ENCODE measurements at places on chromosomes 11 and 22. TPM values are rescaled to one million over a fixed set of nuclear protein-coding genes. Genes with fewer than 3 reads are reported as not detected.

DNA sequence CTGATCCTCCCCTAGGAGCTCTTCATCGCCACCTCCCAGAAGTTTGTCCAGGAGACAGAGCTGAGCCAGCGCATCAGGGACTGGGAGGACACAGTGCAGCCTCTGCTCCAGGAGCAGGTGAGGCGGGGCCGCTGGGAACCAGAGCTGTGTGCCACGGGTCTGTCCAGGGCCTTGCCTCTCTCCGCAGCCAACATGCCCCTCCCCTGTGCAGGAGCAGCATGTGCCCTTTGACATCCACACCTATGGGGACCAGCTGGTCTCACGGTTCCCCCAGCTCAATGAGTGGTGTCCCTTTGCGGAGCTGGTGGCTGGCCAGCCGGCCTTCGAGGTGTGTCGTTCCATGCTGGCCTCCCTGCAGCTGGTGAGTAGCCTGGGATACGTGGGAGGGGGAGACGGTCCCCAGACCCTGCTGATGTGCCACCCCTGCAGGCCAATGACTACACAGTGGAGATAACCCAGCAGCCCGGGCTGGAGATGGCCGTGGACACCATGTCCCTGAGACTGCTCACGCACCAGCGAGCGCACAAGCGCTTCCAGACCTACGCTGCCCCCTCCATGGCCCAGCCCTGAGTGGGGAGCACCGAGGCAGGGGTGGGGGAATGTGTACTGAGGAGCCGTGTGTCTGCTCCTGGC, 2.5 kb downstream of the SCO2 start:
- peak; percentile 11 for DNase-seq

DNA sequence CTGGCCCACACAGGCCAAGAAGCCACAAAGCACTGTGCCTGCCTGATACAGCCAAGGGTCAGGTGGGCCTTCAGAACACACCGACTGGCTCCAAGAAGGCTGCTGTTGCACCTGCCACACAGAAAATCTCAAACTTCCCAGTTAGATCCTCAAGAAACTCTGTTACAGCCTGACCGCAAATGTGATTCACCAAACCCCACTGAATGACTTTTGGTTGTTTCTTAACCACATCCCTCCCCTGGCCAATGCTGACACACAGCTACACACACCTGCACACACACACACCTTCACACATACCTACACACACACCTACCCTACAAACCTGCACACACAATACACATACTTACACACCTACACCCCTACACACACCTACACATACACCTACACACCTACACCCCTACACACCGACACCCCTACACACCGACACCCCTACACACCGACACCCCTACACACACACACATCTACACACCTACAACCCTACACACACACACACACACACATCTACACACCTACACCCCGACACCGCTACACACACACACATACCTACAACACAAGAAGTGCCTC, 31.5 kb downstream of the CDKN1C start:
- no peak for DNase-seq

DNA sequence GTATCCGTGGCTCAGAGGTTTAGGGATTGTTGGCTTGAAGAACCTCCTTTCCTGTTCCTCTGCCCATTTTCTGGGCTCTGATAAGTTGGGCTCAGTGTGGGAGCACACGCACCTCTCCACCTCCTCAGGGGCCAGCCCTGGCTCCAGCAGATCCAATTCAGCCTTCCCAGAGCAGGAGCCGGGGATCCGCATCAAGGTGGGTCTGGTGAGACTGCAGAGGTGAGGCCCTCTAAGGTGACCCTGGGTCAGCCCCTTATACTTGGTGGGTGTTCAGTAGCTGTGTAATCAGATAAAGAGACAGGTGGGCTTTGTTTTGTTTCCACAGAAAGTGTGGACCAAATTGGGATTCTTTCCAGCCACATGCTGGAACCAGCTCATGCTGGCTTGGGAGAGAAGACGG, 1466.0 kb downstream of the TBC1D22A start:
- no peak for DNase-seq

DNA sequence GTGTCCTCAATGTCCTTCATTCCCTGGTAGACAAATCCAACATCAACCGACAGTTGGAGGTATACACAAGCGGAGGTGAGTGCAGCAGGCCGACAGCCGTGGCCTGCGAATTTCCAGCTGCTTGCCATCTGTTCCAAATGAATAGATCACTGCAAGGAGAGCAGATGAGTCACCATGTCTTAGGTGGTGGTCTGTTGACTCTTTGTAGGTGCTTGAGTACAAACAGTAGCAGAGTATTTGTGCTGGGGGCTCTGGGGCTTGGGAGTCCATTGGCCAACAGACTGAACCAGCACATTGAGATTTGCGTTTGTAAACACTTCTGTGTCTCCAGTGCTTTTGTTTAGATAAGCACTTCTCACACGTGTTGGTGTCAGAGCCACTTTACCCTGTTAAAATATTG, 21.1 kb downstream of the EIF3L start:
- DNase-seq, result no peak

Gene CASP5
- not detected for polyA plus RNA-seq

GRCh38 chr22:43315687-43316217, 27.4 kb downstream of the SCUBE1 start:
- DNase-seq, result no peak

GRCh38 chr11:23079382-23079813, 219.1 kb upstream of the CCDC179 start:
- DNase-seq, result peak; percentile 33

DNA sequence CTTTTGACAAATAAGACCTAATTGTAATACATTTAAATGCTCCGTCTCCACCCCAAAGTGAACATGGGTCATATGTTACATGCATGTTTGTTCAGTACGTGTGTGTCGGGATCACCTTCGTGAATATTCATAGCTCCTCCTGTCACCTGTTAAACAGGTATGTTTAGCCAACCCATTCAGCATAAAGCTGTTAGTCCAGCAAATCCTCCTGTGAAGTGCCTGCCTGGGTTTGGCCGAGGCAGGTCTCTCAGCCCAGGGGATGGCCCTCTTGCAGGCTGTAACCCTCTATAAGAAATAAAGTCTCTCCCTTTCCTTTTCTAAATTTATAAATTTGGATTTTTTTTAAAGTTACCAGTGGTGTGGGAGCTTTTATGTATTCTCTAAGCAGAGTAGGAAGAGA, 38.9 kb upstream of the NTM start:
- DNase-seq, result no peak

- peak; percentile 54 for DNase-seq
Measured at GRCh38 chr11:114250993-114251814, 45.0 kb upstream of the NNMT start.

Gene VSIG10L2
- not detected for polyA plus RNA-seq

GRCh38 chr22:25488244-25489020, 76.0 kb upstream of the GRK3 start:
- DNase-seq, result no peak

Gene CD3G
- polyA plus RNA-seq, result 0.14 TPM

DNA sequence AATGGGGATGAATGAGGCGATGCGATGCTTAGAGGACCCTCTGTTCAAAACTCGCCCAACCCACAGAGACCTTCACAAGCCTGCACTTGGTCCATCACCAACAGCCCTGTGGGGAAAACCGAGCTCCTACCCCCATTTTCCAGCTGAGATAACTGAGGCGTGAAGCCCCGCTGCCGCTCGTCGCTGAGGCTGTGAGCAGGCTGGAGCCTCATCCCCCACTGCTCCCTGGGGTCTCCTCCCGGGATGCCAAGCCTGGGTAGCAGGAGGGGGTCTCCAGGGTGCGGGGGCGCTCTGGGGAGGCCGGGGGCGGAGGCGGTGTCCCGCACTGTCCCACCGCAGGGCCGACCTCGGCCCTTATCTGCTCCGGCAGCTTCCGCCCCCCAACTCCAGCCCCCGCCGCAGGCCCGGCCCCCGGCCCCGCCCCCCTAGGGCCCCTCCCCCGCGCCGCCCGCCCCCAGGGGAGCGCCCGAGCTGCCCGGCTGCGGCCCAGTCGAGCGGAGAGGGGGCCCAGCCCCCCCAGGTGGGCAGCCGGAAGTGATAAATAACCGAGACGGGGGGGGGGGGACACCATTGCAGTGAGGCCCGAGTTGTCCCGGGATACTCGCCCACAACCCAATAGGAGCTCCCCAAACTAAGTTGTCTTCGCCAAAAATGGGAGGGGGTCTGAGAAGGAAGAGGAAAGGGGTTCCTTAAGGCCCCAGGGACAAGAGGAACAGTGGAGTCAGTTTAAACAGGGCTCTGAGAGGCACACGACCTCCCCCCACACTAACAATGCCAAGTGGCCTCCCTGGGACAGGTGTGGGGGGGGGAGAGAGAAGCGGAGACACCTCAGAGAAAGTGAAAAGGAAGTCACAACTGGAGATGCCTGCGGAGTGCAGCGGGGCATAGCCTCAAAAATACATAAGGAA, 8.3 kb upstream of the SLC39A13 start:
- DNase-seq, result no peak

Gene GCAT
- 5.8 TPM for polyA plus RNA-seq

- DNase-seq, result no peak
Measured at GRCh38 chr11:61021661-61022212, 50.3 kb downstream of the CD6 start.

- no peak for DNase-seq
Measured at GRCh38 chr11:2994336-2994730, 2.2 kb upstream of the NAP1L4 start.

Gene UPK3A
- not detected for polyA plus RNA-seq

- no peak for DNase-seq
Measured at GRCh38 chr11:70523384-70524095, 125.2 kb downstream of the CTTN start.

DNA sequence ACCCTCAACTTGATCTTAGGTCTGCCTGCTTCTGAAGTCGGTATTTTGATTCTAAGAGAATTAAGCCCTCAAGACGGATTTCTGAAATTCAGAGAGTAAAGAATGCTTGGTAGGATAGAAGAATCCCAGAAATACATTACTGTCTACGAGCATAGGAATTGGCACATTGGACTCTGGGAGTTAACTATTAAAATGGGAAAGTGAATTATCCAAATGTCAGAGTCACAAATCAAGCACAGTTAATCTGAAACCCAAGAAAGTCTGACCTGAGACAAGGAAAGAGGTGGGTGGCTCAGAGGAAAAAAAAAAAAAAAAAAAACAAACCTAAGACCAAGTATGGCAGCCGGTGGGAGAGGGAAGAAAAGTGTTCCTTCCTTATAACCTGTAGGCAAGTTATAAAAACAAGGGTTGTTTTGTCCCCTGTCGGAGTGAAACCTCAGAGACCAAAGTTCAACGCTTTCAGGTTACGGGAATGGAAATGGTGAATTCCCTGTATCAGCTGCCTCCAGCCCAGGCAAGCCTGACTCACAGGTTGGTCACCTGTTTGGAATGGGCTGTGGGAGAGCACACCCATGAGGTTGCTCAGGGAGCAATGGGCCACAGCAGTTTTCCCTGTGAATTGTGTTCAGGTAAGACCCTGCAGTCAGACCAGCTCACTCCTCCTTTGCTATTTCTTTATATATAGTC, 139.0 kb downstream of the ETS1 start:
- DNase-seq, result no peak

DNA sequence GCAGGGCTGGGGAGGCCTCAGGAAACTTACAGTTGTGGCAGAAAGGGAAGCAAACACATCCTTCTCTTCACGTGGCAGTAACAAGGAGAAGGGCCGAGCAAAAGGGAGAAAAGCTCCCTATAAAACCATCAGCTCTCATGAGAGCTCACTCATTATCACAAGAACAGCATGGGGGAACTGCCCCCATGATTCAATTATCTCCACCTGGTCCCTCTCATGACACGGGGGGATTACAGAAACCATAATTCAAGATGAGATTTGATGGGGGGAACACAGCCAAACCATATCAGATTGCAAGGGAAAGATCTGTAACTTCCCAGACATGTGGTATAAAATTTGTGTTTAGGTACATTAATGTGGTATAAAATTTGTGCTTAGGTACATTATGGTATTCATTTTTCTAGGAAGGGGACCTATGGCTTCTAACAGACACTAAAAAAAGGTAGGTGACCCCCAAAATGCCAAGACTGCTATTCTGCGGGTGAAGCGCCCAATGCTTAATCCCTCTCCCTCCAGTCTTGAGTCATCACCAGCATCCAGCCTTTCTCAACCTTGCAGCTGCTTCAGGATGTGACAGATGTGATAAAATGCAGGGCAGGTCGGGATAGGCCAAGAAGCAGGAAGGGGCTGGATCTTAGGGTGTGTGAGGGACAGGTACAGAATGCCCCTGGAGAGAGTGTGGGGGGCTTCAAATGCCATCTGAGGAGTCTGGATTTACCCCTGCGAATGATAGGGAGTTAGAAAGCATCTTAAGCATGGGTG, 57.7 kb upstream of the AMPD3 start:
- no peak for DNase-seq

Gene SLC22A8
- not detected for polyA plus RNA-seq

Gene OR2AG2
- not detected for polyA plus RNA-seq

DNA sequence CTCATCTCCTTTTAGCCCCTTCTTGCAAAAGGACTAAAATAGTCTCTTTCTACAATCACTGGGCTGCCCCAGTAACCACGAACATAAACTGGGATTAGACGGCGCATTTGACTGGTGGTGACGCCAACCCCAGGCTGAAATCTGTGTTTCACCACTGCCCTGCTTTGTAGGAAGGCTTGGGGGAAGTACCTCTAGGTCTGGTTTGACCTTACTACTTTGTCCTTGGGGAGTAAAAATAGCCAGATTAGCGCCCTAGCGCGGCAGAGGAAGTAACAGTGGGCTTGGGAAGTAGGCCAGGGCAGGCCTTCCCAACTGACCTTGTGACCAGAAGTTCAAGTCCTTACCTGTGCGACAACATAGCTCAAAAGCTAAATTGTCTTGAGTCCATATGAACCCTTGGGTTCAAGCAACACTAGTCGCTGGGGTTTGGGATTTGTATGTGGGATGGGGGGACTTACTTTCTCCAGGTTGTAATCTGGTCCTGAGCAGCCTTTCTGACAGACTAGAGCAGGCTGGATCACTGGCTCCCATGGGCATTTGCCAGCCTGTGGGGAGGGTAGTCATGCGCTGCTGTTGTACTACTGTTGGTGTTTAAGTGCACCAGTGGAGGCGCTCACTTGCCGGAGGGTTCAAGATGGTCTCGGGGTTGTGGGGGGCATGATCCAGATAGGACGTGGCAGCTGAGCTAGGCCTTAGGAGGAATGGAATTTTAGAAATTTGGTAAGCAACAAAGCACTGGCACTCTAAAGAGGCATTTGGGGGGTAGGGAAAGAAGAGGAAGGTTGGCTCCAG, 953 bp upstream of the PACS1 start:
- DNase-seq, result no peak

DNA sequence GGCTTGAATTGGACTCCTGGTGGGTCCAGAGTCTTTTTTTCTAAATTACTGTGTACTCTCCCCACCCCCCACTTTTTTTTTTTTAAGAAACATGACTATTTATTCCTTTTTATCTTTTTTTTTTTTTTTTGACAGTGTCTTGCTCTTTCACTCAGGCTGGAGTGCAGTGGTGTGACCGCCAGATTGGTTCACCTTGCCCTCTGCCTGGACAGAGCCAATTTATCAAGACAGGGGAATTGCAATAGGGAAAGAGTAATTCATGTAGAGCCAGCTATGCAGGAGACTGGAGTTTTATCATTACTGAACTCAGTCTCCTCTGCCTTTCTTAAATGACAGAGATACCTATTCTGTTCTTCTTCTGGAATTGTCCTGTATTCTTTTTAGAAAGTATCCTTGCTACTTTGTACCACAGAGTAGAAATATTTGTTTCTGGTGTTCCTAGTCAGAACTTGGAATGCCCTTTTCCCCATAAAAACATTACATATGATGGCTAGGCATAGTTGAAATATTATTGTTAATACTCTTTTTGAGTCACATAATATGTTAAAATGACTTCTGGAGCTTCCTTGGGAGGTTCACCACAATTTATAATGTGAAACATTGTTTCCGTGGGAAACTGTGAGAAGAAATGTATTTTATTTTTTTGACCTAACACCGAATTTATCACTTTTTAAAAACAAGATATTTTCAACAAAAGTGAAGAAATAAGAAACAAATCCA, 95.6 kb downstream of the UVRAG start:
- no peak for DNase-seq

- DNase-seq, result peak; percentile 14
Measured at GRCh38 chr11:96393753-96394348, 4.0 kb downstream of the JRKL start.

All from muscle of back (tissue), 13 donors.